ENCODE measurements at places on chromosomes 3 and 15.

GRCh38 chr3:160210341-160210740, 14.9 kb upstream of the C3orf80 start:
- no peaks in the 10 kb centered on the region for H3K36me3 ChIP-seq
- H3K4me1 ChIP-seq = no peaks in the 10 kb centered on the region
- H3K27ac ChIP-seq = no peak overlapping the region
- no peak overlapping the region for H3K4me3 ChIP-seq

DNA sequence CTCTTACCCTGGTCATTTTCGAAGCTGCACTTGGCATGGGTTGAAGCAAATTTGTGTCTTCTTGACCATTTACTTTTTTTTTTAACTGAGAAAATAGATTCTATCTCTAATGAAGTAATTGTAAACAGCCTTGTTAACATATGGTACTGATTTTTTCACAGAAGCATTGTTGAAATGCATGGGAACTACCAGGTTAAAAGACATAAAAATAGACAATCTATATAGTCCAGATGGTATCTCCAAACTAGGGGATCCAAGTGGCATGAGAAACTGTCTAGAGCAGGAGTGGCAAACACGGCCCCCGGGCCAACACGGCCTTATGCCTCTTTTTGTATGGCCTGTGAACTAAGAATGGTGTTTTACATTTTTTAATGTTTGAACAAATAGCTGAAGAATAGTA, 41.9 kb downstream of the CACNA1D start:
- H3K4me1 ChIP-seq = no peaks in the 10 kb centered on the region
- DNase-seq = no peak
- no peaks in the 10 kb centered on the region for H3K27me3 ChIP-seq
- no peak overlapping the region for H3K4me3 ChIP-seq

DNA sequence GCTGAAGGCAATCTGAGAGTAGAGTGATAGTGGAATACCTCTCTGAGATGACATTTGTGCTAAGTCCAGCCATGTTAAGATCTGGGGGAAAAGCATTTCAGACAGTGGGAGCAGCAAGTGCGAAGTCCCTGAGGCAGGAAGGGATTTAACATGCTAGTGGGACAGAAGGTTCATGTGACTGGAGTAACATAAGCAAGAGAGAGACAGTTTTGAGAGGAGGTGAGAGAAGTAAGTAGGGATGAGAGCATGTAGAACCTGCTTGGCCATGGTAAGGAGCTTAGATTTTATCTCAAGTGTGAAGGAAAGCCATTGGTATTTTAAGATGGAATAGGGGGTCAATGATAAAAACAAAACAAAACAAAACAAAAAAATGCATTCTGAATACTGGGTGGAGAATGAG, 358.6 kb upstream of the KCNH8 start:
- no peak overlapping the region for H3K4me3 ChIP-seq
- no peak overlapping the region for H3K27ac ChIP-seq
- H3K27me3 ChIP-seq = no peaks in the 10 kb centered on the region
- H3K4me1 ChIP-seq = no peaks in the 10 kb centered on the region
- H3K36me3 ChIP-seq = no peaks in the 10 kb centered on the region
- no peak for DNase-seq

- no peaks in the 10 kb centered on the region for H3K4me1 ChIP-seq
- DNase-seq = no peak
- no peaks in the 10 kb centered on the region for H3K36me3 ChIP-seq
These were observed 272.2 kb upstream of the CFAP20DC start for GRCh38 chr3:59321881-59322540.

- H3K36me3 ChIP-seq = no peaks in the 10 kb centered on the region
- DNase-seq = peak; percentile 47
- no peak overlapping the region for H3K4me3 ChIP-seq
- H3K27me3 ChIP-seq = no peaks in the 10 kb centered on the region
- peaks cover 39% of the 10 kb centered on the region for H3K4me1 ChIP-seq
These were observed 229.8 kb downstream of the NFKBIZ start for GRCh38 chr3:102078854-102079808.

GRCh38 chr3:112474796-112475195, 24.5 kb downstream of the BTLA start:
- no peak overlapping the region for H3K4me3 ChIP-seq
- H3K36me3 ChIP-seq = no peaks in the 10 kb centered on the region
- no peaks in the 10 kb centered on the region for H3K4me1 ChIP-seq
- no peak overlapping the region for H3K27ac ChIP-seq
- H3K27me3 ChIP-seq = no peaks in the 10 kb centered on the region

- no peaks in the 10 kb centered on the region for H3K36me3 ChIP-seq
- DNase-seq = no peak
- H3K4me1 ChIP-seq = no peaks in the 10 kb centered on the region
- H3K27ac ChIP-seq = no peak overlapping the region
- H3K27me3 ChIP-seq = no peaks in the 10 kb centered on the region
These were observed 118.3 kb downstream of the PROS1 start for GRCh38 chr3:93855401-93855800.

DNA sequence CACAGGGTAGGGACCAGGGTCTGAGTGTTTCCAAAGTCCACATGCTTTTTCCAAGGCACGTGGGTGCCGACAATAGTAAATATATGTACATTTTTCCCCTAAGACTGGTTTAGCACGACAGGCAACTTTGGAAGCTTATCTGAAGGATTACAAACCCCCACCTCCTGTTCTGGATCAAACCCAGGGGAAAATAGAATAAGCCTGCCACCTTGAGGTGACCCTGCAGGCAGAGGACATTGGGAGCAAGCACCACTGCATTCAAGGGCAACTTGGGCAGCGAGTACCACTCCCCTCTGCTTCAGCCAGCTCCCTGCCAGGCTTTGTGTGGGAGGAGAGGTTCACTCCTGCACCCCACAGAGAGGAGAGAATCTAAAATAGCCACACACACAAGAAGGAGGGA, 44.8 kb downstream of the KBTBD12 start:
- DNase-seq = peak; percentile 67
- no peaks in the 10 kb centered on the region for H3K27me3 ChIP-seq
- H3K27ac ChIP-seq = no peak overlapping the region
- H3K4me1 ChIP-seq = peaks cover 7% of the 10 kb centered on the region
- no peak overlapping the region for H3K4me3 ChIP-seq
- H3K36me3 ChIP-seq = no peaks in the 10 kb centered on the region

DNA sequence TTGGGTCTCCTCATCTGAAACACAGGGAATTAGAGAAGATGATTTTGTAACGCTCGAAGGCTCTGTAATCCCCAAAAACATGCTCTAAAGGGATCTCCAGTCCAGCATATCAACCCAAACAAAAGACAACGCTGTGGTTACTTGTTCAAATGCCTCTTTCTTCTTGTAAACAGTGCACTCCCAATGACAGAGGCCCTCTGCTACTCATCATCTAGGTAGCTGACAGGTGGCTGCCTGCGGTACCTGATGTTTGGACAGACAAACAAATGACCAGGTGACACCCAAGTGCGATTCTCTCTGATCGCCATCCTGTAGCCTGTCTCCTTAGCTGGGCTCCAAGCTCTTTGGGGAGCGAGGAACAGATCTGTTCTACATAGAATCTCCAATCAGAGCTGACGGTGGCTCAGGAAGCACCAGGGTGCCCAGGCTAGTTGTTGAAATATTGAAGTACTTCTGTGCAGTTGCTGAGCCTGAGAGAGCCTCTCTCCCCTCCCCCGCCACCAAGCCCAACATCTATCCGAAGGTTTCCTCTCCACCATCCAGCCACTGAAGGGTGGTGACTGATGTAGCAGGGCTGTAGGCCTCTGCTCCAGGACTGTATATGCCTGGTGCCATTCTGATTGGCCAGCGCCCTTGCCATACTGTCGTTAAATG, 238.7 kb downstream of the XXYLT1 start:
- H3K27ac ChIP-seq = no peak overlapping the region
- H3K27me3 ChIP-seq = no peaks in the 10 kb centered on the region
- peaks cover 20% of the 10 kb centered on the region for H3K4me1 ChIP-seq

- peaks cover 5% of the 10 kb centered on the region for H3K36me3 ChIP-seq
- H3K27ac ChIP-seq = peak overlapping the region; percentile 88
These were observed 10.4 kb upstream of the SEMA4B start for GRCh38 chr15:90190606-90191343.

GRCh38 chr15:55789066-55789660, 46.2 kb upstream of the PRTG start:
- H3K27ac ChIP-seq = no peak overlapping the region
- no peaks in the 10 kb centered on the region for H3K36me3 ChIP-seq
- no peaks in the 10 kb centered on the region for H3K27me3 ChIP-seq
- no peaks in the 10 kb centered on the region for H3K4me1 ChIP-seq
- no peak for DNase-seq

DNA sequence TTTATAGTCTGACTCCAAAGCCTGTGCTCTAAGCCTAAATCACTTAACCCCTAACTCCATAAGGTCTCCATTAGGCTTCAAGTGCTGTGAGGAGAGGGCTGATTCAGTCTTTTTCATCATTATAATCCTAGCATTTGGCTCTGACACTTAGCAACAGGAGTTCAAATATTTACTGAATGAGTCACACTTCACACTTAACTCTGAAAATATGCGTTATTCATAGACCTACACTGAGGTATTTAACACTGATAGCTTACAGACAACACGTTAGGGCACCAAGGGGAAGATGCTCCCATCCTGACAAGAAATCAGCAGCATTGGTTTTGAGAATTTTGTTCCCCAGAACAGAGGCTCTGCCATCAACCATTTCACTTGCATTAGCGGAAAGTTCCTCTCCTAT, 53.5 kb downstream of the MSL2 start:
- H3K4me3 ChIP-seq = no peak overlapping the region
- H3K27me3 ChIP-seq = no peaks in the 10 kb centered on the region
- no peaks in the 10 kb centered on the region for H3K4me1 ChIP-seq
- no peak overlapping the region for H3K27ac ChIP-seq
- peaks cover 15% of the 10 kb centered on the region for H3K36me3 ChIP-seq
- DNase-seq = peak; percentile 34

GRCh38 chr3:187403768-187404288, 35.6 kb downstream of the RTP4 start:
- no peak overlapping the region for H3K27ac ChIP-seq
- no peaks in the 10 kb centered on the region for H3K36me3 ChIP-seq
- H3K4me1 ChIP-seq = no peaks in the 10 kb centered on the region
- no peak overlapping the region for H3K4me3 ChIP-seq

GRCh38 chr3:45958321-45958791, 15.1 kb downstream of the CXCR6 start:
- no peak overlapping the region for H3K27ac ChIP-seq
- no peaks in the 10 kb centered on the region for H3K4me1 ChIP-seq
- H3K36me3 ChIP-seq = peaks cover 87% of the 10 kb centered on the region
- H3K27me3 ChIP-seq = no peaks in the 10 kb centered on the region
- no peak for DNase-seq

GRCh38 chr3:191292243-191293015, 36.8 kb upstream of the CCDC50 start:
- H3K4me3 ChIP-seq = no peak overlapping the region
- H3K27me3 ChIP-seq = no peaks in the 10 kb centered on the region
- no peaks in the 10 kb centered on the region for H3K36me3 ChIP-seq

DNA sequence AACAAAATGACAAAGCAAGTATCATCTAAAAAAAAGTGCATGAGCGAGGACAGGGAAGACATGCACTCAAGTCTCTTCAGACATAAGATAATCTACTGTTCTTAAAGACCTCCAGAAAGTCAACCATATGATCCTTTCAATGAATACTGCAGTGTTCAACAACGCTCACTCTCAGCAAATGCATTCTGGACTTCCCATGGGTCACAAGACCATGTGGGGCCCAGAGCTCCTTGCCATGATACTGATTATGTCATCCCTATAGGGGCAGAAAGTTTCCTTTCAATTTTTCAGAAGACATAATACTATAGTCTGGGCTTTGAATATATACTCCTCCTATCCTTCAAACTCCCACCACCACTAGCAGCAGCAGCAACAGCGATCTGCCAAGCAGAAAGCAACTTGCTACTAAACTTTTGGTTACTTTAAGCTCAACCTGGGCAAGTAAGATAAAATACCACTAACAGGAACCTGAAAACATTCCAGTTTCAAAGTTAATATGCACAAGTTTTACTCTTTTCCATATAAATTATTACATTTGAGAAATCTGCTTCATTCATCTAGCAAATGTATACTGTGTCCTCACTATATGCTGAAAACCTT, 143.5 kb downstream of the ADAM10 start:
- no peaks in the 10 kb centered on the region for H3K27me3 ChIP-seq
- peak overlapping the region; percentile 67 for H3K27ac ChIP-seq
- H3K4me1 ChIP-seq = peaks cover 14% of the 10 kb centered on the region
- H3K36me3 ChIP-seq = peaks cover 9% of the 10 kb centered on the region
- DNase-seq = peak; percentile 80
- H3K4me3 ChIP-seq = no peak overlapping the region

GRCh38 chr3:55313666-55314065, 173.4 kb downstream of the WNT5A start:
- H3K4me3 ChIP-seq = no peak overlapping the region
- no peak for DNase-seq
- H3K27me3 ChIP-seq = no peaks in the 10 kb centered on the region
- no peak overlapping the region for H3K27ac ChIP-seq
- no peaks in the 10 kb centered on the region for H3K36me3 ChIP-seq
- no peaks in the 10 kb centered on the region for H3K4me1 ChIP-seq

- no peak overlapping the region for H3K27ac ChIP-seq
- no peaks in the 10 kb centered on the region for H3K4me1 ChIP-seq
- H3K36me3 ChIP-seq = no peaks in the 10 kb centered on the region
- DNase-seq = no peak
- H3K27me3 ChIP-seq = no peaks in the 10 kb centered on the region
- H3K4me3 ChIP-seq = no peak overlapping the region
These were observed 87.5 kb downstream of the CORO2B start for GRCh38 chr15:68666120-68666811.

GRCh38 chr3:157918402-157918801, 187.8 kb downstream of the SHOX2 start:
- H3K27ac ChIP-seq = no peak overlapping the region
- no peak for DNase-seq
- H3K4me3 ChIP-seq = no peak overlapping the region
- no peaks in the 10 kb centered on the region for H3K36me3 ChIP-seq
- no peaks in the 10 kb centered on the region for H3K4me1 ChIP-seq

GRCh38 chr3:15428539-15428938, 1.1 kb downstream of the EAF1 start:
- DNase-seq = peak; percentile 5
- H3K27ac ChIP-seq = no peak overlapping the region
- no peaks in the 10 kb centered on the region for H3K27me3 ChIP-seq
- H3K4me1 ChIP-seq = no peaks in the 10 kb centered on the region
- peak overlapping the region; percentile 92 for H3K4me3 ChIP-seq
- H3K36me3 ChIP-seq = peaks cover 39% of the 10 kb centered on the region

DNA sequence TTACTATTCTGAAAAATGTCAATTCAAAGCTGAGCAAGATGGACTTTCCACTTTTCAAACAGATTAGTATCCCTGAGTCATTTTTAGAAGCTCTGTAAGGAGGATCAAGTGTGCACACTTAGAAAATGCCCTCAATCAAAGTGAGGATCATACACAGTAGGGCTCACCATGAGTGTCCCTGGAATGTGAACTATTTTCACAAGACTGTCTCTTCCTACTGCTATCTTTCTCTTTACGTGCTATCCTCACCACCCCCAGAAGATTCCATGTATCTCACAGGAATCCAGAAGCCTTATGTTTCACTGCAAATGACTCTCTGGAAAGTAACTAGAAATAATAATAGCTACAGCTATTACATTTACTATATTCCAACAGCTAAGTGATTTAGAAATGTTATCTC, 349.9 kb upstream of the TGFBR2 start:
- H3K27me3 ChIP-seq = no peaks in the 10 kb centered on the region
- H3K4me3 ChIP-seq = no peak overlapping the region
- H3K36me3 ChIP-seq = no peaks in the 10 kb centered on the region
- peak; percentile 17 for DNase-seq
- peak overlapping the region; percentile 38 for H3K27ac ChIP-seq

Measured in large intestine (tissue), 12 donors.